Stimulated activated CD8-positive, alpha-beta memory T cell treated with anti-CD3 and anti-CD28 coated beads, Interleukin-2, amount 100 ng/mL, for 48 hours (primary cell): ENCODE measurements at places on chromosomes 7 and 10.

GRCh38 chr7:150443793-150444540, 6.5 kb upstream of the GIMAP8 start:
- no peak for DNase-seq

DNA sequence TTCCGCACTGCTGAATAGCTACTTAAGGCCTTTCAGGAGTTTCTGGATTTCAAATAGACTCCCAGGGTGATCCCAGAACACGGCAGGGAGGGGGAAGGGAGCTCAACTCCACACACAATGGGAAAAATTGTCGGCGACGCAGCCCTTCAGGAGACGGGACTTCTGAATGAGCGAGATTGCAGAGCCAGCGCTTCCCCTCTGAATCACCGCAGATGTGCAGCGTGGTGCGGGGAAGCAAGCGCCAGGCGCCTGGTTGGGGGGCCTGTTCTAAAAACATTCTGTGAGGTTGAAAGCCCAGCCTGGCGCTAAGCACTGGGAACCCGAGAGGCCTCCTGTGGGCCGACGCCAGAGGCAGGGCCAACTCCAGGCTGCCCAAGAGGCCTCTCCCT, 163.3 kb downstream of the MAD1L1 start:
- no peak for DNase-seq

- no peak for DNase-seq
Measured at GRCh38 chr7:31249671-31250070, 90.9 kb downstream of the NEUROD6 start.

- DNase-seq = no peak
Measured at GRCh38 chr7:1444214-1444924, 14.9 kb downstream of the MICALL2 start.

DNA sequence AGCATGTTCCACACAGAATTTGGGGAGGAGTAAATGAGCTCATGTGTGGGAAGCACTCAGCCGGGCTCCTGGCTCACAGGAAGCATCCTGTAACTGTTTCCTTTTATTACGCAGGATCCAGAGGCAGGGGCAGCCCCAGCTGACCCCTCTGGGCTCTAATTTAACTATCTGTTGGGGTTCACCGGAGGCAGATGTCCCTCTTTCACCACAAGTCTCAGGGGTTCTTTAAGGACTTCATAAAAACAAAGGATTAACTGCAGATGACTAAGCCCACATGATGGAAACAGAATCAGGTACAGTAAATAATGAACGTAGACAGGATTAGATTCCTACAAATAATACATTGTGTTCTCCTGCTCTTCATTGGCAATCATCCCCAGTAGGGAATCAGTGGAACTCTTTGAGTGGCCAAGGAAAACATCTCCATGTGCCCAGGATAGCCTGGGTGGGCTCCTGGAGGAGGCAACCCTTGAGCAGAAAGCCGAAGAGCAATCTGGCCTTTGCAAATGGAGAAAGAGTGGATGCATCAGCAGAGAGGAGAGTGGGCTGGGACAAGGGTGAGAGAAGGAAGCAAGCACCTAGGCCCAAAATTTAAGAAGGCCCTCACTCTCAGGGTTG, 24.6 kb downstream of the TBXAS1 start:
- DNase-seq = no peak
